Stimulated activated CD4-positive, alpha-beta T cell treated with anti-CD3 and anti-CD28 coated beads, TNF-alpha, amount 100 ng/mL, for 4 hours (primary cell): ENCODE measurements at places on chromosomes 6 and 20.

DNA sequence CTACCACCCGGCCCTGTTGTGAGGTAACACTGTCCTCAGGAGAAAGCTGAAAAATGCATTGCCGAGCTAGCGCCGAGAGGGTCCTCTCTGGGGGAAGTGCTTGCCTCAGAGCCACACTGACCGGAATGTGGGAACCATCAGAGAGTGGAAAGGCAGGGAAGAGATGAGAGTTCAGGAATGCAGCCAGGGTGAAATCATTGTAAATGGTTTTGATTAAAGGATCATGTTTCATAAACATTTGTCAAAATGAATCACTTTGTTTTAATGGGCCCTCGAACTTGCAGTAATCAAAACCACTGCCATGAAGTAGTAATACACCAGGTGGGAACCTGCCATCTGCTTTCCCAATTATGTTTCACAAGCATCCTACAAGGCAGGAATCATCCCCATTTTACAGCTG is 16.9 kb upstream of the IL17F start:
- DNase-seq = no peak

- no peak for DNase-seq
Measured at GRCh38 chr6:1445650-1446330, 56.4 kb downstream of the FOXF2 start.

DNA sequence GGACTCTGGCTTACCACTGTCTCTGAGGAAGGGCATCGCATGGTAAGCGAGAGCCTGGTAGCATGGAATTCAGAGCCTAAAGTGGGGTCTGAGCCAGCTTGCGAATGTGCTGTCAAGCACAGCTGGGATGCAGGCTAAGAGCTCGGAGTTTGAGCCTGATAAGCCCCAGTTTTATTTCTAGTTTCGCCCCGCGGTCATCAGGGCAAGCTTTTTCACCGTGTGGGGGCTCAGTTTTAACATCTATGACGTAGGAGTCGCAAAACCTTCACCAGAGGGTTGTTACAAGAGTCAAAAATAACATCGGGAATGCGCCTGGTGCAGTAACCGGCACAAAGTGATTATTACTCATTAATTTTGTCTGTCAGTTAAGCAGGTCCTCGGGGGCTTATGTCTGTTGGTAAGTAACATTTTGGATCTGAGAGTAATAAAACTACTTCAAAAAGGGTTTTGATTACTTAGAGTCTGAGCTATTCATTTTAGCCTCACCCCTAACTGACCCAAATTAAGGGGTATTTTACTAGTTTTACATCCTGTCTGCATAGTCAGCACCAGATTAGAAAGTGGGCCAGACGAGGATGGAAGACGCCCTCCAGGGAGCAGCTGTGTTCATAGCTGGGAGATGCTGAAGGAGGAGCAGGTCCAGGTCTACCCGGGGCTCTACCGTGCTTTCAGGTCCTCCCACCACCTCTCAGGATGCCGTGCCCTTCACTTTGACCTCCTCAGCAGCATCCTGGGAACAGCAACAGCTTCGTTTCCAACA is 29.7 kb downstream of the SLC22A23 start:
- no peak for DNase-seq

DNA sequence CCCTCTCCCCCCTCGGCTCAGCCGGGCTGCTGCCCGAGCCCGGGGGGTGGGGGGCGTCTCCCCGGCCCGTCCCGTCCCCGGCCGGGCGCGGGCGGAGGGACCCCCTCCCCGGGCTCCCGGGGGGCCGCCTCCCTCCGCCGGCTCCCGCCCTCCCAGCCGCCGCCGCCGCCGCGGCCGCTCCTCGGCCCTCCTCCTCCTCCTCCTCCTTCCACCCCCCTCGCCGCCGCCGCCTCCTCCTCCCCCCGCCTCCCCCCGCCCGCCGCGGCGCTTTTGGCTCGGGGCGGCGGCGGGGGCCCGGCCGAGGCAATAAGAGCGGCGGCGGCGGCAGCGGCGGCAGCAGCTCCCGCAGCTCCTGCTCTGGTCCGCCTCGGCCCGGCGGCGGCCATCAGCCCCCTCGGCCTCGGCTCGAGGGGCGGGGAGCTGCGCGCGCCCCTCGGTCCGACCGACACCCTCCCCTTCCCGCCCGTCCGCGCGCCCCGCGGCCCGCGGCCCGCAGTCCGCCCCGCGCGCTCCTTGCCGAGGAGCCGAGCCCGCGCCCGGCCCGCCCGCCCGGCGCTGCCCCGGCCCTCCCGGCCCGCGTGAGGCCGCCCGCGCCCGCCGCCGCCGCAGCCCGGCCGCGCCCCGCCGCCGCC is 38.7 kb downstream of the GNAS start:
- DNase-seq = peak; percentile 71

GRCh38 chr6:71452697-71453370 is 164.2 kb downstream of the OGFRL1 start:
- DNase-seq = no peak

- no peak for DNase-seq
Measured at GRCh38 chr6:46772016-46772415, 21.2 kb upstream of the MEP1A start.

GRCh38 chr6:166477647-166478365 is 95.1 kb upstream of the MPC1 start:
- no peak for DNase-seq

- no peak for DNase-seq
Measured at GRCh38 chr20:42401613-42402012, 783.4 kb upstream of the CHD6 start.

DNA sequence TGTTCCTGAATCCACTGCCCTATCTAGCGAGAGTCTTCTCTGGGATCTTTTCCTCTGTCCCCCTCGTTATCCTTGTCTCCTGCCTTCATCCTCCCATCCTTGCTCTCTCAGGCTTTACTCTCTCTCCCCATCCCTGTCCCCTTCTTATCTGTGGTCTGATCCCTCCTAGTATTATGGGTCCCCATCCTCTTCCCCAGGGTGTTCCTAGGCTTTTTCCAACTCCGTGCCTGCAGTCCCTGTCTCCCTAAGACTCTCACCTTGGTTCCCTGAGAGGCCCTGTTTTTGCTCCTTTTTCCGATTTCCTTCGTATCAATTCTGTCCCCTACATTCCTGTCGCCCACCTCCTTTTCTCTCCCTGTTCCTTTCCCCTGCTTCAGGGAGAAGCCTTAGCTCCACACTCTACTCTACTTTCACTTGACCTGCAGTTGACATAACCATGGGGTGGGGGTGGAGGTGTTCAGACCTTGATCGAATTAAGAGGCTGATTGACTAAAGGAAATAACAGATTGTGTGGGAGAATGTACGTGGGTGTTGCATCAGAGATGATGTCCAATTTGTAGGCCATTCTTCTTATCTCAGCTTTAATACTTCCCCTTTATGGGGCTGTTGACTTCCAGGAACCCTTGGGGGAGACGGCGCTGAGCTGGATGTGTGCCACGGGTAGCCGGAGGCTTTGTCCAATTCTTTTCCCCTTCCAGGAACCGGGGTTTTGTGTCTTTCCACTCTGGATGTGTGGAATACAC is 905 bp downstream of the PPARD start:
- DNase-seq = no peak

DNA sequence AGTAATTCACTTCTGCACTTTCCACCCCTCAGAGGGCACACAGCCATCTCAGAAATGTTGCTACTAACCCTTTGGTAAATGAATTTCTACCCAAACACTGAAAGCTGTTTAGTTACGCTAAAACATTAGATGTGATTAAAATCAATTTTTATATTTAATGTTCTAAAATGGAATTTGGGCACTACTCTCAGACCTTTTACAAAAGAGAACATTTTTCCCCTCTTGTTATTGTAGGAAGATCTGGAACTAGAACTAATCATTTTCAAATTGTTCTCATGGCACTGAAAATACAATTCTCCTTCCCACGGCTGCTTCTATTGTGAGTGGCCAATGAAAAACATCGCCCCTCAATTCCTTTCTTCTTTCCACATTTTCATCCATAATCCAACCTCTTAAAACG is 627.4 kb downstream of the CDH26 start:
- no peak for DNase-seq

DNA sequence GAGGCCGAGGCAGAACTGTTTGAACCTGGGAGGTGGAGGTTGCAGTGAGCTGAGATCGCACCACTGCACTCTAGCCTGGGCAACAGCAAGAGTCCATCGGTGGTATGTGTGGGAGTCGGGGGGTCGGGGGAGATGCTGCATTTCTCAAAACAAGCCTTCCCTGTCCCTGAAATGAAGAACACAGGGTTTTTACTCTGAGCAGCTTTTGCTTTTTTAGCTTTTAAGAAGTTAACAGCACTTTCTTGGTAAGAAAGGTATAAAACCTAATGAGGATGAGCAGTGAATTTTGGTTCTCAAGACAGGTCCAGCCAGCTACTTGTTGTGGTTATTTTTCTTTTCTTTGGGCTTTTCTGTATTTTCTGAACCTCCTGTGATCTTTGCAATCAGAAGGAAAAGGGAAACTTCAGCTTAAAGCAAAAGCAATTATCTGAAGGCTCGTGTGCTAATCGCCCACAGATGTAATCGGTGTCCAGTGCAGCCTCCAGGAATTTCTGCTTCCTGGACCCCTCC is 3.7 kb downstream of the RPL10A start:
- DNase-seq = no peak

GRCh38 chr6:15375638-15376290 is 129.9 kb downstream of the JARID2 start:
- DNase-seq = no peak

- DNase-seq = no peak
Measured at GRCh38 chr6:123171341-123172115, 175.5 kb downstream of the CLVS2 start.

DNA sequence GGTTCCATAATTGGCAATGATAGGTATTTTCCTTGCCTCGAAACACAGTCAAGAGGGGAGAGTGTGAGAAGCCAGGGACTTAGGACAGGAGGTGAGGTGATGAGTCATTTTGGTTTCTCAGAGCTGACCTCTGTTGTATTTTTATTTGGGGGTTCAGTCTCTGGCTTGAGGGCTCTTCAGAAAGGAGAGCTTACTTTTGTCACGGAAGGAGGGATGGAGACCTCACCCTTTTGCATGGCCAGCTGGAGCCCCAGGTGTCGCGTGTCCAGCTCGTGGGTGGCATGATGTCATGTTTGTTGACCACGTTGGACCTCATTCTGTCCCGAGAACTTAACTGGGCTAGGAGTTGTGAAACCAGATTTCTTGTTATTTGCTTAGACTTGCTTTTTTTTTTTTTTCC is 293.9 kb downstream of the QKI start:
- no peak for DNase-seq

DNA sequence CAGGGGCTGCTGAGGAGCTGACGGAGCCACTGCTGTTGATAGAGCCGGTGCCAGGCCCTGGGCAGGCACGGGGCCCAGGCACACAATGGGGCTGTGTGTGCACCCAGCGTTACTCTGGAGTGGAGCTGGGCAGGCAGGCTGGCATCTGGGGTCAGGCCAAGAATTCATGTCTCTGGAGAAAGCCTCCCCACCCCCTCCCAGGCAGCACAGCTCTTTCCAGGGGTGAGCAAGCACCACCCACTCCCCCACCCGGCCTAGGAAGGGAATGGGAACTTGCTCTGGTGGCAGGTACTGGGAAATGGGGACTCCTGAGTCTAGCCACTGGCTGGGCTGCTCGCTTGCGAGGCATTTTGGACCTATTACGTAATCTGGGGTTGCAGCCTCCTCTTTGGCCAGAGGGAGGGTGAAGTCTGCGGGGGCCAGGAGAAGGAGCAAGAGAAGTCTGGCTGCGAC is 22.7 kb downstream of the TFEB start:
- no peak for DNase-seq

DNA sequence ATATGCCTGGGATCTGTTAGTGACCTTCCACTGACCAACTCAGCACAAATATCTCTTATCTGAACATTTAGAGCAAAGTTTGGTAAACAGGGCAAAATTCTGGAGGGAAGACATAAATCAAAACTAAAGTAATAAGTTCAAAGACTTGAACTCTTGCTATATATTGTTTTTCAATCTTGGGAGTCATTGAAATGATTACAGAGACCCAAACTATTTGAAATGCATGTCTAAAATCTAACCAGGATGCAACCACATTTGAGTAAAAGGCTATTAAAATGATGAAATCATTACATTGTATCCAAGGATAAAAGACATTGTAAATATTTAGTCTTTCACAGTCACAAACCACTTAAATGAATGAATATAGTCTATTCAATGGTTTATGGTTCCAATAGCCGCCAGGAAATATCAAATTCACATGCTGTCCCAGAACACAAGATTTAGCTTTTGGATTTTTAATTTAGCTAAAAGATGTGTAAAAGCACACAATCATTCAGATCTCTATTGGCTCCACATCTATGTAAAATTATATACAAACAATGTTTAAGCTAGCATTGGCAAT is 256.6 kb upstream of the EPHA7 start:
- DNase-seq = no peak

- DNase-seq = no peak
Measured at GRCh38 chr6:36201612-36202011, 5.1 kb downstream of the BRPF3 start.

- no peak for DNase-seq
Measured at GRCh38 chr20:22408521-22409402, 175.6 kb downstream of the FOXA2 start.

GRCh38 chr6:153106021-153106420 is 25.1 kb downstream of the RGS17 start:
- no peak for DNase-seq

DNA sequence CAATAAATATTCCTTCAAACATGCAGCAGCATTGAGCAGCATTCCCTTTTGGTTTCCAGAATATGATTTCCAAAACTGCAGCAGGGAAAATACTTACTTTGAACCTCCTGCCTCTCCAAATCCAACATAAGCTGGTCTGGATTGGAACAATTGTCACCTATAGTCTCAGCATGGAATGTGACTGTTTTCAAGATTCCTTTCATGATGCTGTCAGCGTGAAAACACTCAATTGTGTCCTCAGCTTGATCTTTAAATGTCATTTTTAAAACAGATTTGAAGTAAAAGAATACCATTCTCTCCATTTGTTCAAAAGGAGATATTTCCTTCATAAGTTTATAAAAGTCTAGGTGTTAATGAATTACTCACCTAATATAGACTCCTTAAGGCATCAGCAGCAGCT is 993.9 kb downstream of the EYS start:
- DNase-seq = no peak

DNA sequence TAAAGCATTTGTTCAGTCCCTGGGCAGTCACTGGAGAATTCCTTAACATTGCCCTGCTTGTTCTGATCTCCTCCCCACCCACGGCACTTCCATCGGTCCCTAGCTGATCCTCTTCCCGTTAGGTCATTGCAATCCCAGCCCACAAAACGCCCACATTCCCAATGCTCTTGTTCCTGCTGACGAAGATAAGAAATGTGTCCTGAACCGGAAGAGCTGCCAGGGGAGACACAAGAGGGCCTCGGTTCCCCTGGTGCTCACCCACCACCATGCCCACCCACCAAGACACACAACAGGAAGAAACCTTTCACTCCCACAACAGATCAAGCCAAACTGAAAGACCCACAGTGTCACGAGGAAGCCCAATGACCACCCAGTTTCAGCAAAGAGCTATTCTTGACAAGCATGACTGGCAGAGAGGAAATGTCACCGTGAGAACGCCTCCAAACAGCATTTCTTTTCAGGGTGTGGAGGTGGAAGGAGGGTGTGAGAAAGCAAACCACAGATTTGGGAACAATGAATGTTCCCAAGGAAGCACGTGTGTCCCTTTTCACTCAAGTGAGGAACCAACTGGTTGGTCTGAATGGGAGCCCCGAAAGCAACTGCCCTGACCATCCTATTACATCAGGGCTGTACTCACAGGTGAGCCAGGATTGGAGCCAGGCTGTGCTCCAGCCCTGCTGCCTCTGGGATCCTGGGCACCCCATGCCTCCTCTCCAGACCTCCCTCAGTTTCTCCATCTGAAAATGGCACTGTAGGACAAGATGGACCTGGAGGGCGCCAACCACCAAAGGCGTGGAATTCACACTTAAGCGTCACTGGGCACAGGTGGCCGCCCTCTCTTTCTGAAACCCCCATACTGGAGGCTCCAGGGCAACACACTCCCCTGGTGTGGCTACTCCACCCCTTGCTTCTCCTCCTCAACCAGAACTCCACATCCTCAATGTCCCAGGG is 97.5 kb downstream of the ZMYND8 start:
- DNase-seq = no peak
